ENCODE measurements at places on chromosomes 6 and 20.

DNA sequence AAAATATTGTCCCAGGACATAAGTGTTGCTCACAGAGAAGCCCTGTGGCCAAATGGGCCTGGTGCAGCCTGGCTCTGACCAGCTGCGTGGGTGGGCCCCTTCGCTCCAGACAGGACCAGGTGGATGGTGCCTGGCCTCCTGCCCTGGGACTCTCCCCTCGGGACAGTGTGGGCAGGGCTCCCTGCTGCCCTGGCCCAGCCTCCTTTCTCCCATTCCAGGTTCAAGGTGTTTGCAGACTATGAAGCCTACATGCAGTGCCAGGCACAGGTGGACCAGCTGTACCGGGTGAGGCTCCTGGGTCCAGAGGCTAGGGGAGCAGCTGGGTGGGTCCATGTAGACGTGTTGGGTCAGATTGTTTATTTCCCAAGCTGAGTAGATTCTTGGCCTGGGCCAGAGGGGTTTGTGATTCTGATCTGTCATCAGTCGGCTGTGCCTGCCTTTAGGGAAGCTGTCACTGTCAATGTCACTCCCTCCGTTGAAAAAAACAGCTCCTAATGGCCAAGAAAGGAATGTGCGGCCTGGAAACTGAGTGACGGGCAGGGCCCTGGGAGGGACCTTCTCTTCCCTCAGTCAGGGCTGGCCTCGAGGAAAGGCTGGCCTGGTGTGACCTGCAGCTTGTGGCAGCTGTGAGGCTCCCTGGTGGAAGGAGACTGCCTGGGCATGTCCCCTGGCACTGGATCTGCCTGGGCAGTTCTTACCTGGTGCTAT lies 47.7 kb downstream of the PYGB start:
- no peak for DNase-seq

DNA sequence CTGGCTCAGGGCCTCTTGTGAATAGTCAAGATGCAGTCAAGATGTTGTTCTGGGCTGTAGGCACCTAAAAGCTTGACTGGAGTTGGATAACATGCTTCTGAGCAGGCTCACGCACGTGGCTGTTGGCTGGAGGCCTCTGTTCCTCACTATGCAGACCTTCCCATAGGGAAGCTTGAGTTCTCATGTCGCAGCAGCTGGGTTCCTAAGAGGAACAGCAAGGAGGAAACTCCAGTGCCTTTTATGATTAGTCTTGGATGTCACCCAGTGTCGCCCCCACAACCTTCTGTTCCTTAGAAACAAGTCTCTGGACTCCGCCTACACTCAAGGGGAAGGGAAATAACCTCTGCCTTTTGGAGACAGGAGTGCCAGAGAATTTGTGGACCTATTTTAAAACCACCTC lies 210.7 kb downstream of the BCAS1 start:
- no peak for DNase-seq

- DNase-seq: no peak
Observed at GRCh38 chr6:130912434-130912833, 85.2 kb downstream of the SMLR1 start.

DNA sequence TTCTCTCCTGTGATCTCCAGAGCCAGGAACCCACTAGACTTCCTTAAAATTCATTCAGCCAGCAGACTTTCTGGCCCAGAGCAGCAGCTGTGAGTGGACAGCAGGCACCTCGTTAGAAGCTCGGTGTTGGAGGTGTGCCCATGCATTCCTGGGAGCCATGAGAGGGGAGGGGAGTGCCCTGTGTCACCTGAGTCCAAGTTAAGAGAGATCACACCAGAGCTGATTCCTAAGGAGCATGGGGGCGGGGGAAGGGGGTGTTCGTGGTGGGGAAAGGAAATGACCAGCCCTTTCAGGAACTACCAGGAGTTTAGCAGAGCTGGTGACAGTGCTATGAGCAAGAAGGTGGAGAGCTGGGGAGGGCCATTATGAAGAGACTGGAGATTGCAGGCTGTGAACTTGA lies 46.9 kb downstream of the GFRA4 start:
- DNase-seq: no peak

DNA sequence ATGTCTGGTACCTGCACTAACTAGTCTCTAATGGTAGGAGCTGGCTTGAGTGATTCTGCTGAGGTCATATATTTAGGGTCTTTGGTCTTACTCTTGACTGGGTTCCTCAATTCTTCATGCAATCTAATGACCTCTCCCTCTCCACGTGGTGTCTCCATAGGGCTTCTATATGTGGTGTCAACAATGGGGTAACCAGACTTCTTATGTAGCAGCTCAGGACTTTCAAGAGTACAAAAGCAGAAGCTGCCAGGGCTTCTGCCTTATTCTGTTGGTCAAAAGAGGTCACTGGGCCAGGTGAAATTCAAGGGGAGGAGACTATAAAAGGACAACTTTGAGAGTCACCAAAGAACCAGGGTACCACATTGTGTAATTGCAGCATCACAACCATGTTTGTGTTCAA lies 54.3 kb downstream of the NUS1 start:
- no peak for DNase-seq

Data from right lobe of liver (tissue), 6 donors.